ENCODE measurements at places on chromosomes 11 and 22.

DNA sequence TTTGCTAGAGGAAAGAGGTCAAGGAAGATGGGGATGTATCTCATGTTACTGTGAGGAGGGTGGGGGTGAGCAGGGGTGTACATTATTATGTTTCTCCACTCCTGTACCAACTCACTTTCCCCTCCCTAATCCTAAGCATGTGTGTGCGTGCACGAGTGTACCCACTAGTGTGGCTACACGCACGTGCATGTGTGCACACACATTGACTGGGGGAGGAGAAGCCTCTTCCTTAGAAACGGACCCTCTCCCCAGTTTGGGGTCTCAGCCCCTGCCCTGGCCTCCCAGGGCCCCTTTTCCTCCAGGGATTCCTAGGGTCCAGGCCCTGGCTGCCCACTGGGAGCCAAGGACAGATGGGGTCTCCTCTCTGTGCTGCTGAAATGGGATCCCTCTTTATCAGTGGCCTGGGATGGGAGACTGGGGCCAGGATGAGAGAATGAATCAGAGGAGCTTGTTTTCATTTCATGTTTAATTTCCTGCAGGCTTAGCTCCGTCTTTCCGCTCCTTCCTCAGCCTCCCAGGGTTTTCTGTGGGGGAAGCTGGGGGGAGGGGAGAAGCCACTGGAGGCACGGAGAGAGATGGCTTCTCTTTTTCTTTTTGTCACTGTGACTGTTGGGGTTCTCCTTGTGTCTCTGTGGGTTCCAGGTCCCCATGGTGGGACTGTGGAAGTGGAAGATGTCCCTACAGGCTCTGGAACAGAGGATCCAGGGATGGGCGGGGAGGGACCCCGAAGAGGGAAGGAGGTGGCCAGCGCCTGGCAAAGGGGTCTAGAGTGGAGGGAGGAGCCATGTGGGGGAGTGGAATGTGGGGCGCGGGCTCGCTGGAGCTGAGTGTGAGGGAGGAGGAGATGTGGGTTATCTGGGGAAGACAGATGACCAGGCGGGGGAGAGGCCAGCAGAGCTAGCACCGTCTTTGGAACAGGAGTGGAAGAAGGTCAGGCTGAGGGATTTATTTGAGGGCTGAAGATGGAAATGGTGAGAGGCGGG lies 40.3 kb downstream of the ALX4 start:
- no peak for DNase-seq

DNA sequence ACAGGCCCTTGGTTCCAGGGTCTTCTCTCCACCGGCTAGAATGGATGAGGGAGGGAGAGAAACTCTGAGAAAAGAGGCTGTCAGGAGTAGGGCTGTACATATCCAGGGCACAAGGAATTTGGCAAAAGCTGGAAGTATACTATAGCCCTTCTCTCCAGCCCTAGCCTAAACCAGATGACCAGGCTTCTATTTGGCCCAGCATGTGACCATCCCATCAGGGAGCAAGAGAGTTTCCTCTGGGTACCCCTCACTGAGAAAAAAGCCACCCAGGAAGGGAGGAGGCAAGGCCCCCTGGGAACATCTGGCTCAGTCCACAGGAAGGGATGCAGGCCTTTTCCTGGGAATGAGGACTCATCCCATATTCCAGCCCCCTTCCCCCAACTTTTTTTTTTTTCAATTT lies 8.3 kb downstream of the CD44 start:
- no peak for DNase-seq

DNA sequence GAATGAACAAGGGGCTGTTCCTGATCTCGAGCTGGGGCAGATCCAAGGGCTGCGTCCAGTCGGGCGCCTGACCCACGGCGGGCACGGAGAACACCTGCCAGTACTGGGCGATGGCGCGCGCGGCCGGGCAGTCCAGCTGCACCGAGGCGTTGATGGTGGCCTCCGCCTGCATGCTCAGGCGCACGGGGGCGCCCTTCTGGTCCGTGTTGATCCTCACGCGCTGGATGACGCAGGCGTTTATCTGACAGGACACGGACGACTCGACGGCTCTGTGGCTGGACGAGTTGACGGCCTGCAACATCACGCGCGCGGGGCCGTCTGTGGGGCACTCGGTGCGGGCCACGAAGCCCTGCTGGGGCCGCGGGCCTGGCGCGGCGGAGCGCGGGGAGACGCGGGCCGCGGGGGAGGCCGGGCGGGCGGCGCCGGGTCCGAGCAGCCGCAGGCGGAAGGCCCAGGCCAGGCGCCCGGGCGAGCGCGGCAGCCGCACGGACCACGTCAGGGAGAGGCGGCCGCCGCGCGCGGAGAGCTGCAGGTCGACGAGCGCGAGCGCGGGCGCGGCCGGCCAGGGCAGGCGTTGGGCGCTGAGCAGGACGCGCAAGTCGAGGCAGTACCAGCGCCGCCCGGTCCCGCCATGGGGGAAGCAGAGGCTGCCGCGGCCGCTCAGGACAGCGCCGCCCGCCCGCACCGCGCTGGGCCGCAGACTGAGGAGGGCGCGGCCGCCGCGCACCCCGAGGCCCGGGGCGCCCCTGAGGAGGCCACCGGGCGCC lies 511 bp downstream of the PKDREJ start:
- DNase-seq, result no peak

GRCh38 chr11:13386567-13386966 lies 76.5 kb downstream of the BTBD10 start:
- DNase-seq, result no peak

- no peak for DNase-seq
Measured at GRCh38 chr22:48700566-48701295, 1126.9 kb downstream of the BRD1 start.

- DNase-seq, result no peak
Measured at GRCh38 chr11:13595166-13595565, 73.3 kb upstream of the FAR1 start.

DNA sequence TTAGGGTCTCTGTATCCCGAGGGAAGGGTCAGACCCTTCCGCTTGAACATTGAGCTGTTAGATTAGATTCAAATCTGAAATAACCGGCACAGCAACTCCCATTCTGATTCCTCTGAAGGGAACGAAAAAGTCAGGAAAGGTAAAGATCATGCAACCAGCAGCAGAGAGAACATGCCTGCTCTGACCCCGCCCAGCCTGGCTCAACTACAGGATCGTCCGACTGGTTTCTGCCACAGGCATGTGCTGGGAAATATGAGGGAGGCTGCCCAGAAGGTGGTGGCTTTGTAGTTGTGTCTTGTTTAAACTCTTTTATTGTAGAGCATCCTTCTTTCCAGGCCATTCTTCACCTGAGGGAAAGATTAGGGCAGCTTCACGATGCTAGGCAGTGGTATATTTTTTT lies 5.0 kb upstream of the MTNR1B start:
- DNase-seq, result no peak

DNA sequence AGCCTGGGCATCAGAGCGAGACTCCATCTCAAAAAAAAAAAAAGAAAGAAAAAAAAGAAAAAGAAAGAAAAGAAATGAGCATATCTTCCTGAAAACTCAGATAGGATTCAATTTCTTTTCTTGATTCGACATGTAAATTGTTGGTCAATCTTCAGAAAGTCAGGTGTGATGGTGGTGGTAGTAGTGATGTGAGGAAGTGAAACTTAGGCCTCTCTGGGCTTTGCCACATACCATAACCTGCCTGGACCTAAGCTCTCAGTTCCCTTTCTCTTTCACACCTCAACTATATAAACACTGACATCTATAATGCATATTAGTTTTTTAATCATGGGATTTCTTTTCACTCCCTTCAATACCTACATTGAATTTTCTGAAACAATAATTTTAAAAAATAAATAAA lies 98.0 kb upstream of the TBCEL start:
- DNase-seq, result peak; percentile 89

DNA sequence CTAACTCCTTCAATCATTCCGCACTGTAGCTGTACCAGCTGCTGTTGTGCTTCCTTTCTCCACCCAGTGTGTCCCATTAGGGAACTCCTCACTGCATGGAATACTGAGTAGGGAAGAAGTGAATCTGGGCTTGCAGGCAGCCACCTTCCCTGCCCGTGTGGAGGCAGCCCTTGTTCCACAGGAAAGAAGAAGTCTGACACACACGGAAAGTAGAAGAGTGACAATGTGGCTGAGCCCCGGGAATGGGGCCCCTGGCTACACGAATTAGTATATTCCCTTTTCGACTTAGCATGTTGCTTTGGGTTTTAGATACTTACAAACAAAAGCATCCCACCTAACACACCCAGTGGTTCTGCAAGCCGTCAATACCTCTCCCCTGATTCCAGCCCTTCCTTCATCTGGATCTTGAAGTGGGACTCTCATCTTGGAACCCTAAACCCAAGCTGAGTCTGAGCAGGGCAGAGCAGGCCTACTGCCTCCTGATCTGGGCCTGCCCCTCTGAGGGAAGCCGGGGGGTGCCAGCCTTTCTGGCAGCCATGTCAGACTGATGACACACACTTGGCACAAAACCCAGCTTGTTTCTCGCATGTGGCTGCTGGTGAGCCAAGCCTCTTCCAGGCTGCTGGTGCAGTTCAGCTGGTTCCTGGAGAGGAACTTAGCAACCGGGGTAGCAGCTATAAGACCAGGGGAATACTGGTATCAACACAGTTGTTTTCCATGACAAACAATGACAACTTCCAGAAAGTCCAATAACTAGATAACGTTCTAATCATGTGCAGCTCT lies 71.6 kb downstream of the C11orf58 start:
- DNase-seq, result no peak

DNA sequence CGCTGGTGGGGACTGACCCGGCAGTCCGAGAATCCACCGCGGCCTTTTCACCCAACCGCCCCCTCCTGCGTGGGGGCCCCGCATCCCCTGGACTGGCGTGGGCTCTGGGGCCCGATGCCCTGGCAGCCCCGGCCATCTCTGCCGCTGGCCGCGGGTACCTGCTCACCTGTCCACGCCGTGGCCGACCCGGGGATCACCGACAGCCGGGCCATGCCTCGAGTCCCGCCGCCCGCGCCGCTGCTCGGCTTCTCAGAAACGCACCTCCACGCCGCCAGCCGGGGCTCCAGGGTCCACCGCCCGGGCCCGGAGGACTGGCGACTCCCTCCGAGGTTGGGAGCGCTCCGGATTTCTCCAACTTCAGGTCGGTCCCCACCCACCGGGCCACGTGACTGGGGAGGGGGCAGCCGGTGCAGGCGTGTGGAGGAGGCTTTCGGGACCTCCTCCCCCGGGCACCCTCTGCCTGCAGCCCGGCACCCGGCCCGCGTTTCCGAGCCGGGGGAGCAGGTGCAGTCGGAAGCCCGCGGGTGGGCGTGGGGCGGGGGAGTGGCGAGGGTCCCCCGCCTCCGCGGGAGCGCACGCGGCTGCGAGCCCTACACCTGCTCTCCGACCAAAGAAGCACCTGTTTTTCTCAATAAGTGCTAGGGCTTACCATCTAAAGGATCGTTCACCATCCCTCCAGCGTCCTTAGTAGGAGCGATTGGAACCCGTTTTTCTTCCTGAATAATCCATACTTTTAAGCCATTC lies 554 bp upstream of the NRIP3 start:
- no peak for DNase-seq

- peak; percentile 70 for DNase-seq
Measured at GRCh38 chr11:10653946-10654810, 39.4 kb downstream of the IRAG1 start.

DNA sequence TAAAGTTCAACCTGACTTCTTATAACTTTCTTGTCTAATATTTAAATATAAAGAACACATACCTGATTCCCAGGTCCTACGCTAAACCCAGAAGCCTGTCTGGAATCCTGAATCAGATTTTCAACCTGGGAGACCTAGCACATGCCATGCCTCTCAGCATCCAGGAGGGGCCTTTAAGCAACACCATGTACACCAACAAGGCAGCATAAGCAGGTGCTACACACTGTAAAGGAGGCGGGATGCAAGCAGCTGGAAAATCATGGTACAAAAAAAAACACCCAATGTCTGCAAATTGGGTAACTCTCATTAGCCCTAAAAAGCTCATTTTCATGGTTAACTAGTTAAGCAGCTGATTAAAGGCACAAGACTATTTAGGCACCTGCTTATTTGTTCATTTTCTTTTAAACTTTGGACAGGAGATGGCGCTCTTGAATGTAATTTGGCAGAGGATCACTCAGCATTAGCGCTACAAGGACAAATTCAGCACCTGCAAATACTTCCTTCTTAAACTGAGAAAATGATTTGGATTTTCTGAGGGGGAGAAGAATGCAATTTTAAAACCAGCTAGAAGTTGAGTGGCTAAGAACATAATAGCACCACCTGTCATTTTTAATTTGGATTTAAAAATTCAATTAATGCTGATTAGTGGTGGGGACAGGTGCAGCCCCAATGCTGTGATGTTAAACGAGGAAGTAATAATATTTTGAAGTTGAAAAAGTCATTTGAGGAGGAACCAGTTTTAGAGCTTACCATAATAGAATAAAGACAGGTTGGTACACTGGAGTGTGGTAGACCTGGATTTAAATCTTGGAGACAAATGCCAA lies 104.0 kb downstream of the FAR1 start:
- DNase-seq, result peak; percentile 24

DNA sequence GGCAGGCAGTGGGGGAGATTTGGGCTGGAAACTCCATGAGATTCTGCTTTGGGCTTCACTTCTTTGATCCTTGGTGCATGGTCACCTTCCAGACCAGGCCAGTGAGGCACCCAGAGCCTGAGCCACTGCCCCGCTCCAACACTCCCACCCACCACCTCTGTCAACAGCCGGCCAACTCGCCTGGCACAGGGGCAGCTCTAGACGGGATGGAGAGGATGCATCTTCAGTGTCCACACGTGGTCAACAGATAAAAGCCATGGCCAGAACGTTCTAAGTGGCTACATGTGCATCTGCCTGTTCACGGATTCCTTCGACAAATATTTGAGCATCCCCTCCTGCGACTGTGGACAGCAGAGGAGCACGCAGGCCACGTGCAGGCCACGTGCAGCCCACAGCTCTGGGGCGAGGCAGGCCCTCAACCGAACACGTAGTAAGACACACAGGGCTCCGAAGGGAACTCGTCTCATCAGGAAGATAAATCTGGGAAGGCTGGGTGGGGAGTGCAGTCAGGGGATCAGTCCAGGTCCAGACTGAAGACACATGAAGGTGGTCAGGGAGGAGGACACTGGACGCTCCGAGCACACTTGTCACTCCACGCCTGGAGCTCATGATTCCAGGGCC lies 1.2 kb downstream of the LRRC56 start:
- DNase-seq, result no peak

DNA sequence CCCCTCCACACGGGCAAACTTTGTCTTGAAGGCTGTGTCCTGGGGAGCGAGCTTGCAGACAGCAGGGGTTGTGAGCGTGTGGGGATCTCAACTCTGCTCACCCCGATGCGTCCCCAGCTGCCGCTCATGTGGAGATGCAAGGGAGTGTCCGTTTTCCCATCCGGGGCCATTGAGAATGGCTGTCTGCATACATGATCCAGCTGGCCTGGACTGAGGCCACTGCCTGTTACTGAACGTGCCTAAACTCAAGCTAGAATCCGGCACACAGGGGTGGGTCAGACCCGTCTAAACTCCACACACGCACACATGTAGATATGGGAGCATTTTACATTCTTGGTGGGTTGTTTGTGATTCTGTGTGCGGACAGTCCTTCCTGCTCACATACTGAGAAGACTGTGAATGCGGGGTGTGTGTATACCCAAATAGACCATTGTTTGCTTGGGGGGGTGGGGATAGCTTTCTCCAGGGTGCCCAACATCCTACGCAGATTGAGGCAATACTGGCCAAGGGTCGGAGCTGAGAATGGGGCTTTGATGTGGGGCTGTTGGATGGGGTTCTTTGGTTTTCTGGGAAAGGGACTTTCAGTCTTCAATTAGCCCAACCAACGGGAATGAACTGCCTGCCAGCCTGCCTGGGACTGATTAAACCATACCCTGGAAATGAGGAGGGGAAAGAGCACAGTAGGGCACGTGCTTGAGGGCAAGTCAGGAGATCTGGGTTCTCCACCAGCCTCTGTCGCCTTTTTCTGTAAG lies 60.4 kb downstream of the ST3GAL4 start:
- DNase-seq, result no peak

GRCh38 chr11:24056051-24056450 lies 440.8 kb upstream of the LUZP2 start:
- no peak for DNase-seq
